ENCODE measurements at places on chromosomes 1 and 21.

GRCh38 chr1:45802343-45803298 is 791 bp upstream of the MAST2 start:
- peak; percentile 96 for DNase-seq

- DNase-seq: no peak
These were observed 111.8 kb upstream of the USH2A start for GRCh38 chr1:216535059-216535458.

GRCh38 chr1:224499204-224499603 is 64.6 kb upstream of the WDR26 start:
- DNase-seq: no peak

GRCh38 chr1:152873495-152873894 is 4.6 kb upstream of the SMCP start:
- DNase-seq: no peak

- DNase-seq: no peak
These were observed 16.7 kb upstream of the COL6A2 start for GRCh38 chr21:46081022-46081861.
